ENCODE measurements at places on chromosomes 6 and 20.

DNA sequence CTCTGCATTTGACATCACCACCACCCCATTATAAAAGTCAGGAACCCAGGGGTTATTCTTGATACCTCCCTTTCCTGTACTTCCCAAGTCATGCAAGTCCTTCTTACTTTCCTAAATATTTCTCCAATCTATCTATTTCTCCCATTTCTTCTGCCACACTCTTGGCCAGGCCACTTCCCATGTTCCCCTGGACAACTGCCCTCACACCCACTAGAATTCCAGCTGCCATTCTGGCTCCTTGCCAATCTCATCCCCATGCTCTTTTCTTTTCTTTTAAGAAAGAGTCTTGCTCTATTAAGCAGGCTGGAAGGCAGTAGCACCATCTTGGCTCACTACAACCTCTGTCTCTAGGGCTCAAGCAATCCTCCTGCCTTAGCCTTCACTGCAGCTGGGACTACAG, 15.2 kb downstream of the DEFB132 start:
- no peak for DNase-seq

GRCh38 chr20:2093883-2094282, 7.7 kb upstream of the STK35 start:
- no peak for DNase-seq

GRCh38 chr20:9112541-9113515, 43.9 kb downstream of the PLCB4 start:
- no peak for DNase-seq

GRCh38 chr6:16240589-16241320, 2.4 kb downstream of the GMPR start:
- no peak for DNase-seq

DNA sequence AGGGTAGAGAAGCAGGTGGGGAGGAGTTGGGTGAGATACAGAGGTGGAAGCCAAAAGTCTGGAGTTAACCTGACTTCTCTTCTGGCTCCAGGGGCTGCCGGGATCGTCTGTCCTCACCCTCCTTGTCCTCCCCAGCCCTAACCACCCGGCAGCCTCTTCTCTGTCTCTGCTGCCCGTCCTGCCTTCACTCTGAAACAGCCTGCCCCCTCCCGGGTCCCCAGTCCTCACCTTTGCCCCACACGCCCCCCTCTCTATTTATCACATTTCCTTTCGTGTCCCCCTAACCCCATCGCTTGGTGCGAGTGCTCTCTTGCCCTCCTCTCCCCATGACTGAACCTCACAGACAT, 5.7 kb downstream of the RING1 start:
- no peak for DNase-seq

DNA sequence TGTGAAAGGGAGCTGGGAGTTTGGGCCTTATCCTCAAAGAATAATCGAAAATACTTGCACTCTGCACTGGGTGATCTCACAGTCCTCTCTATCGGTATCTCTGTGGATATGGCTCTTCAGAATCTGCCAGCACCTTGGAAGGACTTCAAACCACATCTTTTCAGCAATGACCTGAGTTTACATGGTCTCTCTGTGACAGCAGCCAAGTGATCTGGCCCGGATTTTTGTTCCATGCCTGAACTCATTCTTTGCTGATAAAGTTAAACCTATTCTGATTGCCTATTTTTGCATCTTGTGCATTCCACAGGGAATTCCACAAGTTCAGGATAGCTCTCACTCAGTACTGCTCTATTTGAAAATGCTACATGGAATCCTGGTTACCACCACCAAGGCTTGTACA, 98.9 kb downstream of the HDGFL1 start:
- DNase-seq, result no peak

DNA sequence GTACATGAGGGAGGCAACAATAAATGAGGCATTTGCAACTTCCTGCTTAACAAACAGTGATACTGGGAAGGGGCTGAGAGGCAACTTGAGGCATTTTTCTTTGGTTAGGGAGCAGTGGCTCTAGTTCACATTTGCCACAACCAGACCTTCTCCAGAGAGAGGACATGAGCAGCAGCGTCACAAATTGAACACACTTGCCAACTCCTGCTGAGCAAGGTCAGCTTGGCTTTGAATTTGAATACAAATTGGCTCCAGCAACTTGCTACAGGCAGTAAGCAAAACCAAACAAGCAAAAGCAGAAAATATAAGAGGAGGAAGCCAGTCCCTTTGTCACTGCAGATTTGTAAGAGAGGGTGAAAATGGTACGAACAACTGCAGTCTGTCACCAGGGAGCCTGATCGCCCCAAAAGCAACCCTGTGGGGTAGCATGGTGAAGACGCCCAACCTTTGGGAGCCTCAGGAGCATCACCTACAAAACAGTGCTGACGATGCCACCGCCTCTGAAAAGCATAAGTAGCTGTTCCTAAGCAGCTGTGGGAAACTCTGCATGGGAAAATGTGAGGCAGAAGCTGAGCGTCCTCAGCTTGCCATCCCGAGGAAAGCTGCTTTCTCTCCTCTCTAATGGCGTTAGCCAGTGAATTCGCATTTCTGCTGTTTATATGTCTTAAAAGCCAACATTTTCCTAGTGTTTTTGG, 378.7 kb downstream of the RNGTT start:
- no peak for DNase-seq

- DNase-seq, result no peak
Measured at GRCh38 chr6:149501768-149502167, 17.0 kb upstream of the ZC3H12D start.

DNA sequence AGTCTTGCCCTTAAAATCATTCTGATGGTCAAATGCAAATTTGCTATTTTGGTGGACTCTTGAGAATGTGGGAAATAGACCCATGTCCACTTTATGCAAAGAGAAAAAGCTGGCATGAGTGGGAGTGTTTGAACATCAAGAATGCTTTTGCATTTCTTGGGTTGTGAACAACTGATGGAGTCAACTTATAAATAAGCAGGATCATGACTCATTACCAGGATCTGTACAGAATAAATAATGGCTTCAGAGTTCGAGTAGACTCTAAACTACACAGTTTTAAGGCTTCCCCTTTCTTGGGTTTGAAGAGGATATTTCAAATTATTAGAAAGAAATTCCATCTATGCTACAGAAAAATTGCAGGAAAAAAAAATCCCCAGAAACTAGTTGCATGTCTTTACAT, 195.5 kb downstream of the EYA4 start:
- DNase-seq, result no peak

GRCh38 chr6:156776840-156777576, at the start of gene ARID1B:
ARID1B (plus strand) TSS chr6:156777378; CDS start chr6:156777681, 303 bp downstream.
- DNase-seq, result peak; percentile 93

GRCh38 chr20:49540232-49540620, 27.7 kb downstream of the PTGIS start:
- no peak for DNase-seq

DNA sequence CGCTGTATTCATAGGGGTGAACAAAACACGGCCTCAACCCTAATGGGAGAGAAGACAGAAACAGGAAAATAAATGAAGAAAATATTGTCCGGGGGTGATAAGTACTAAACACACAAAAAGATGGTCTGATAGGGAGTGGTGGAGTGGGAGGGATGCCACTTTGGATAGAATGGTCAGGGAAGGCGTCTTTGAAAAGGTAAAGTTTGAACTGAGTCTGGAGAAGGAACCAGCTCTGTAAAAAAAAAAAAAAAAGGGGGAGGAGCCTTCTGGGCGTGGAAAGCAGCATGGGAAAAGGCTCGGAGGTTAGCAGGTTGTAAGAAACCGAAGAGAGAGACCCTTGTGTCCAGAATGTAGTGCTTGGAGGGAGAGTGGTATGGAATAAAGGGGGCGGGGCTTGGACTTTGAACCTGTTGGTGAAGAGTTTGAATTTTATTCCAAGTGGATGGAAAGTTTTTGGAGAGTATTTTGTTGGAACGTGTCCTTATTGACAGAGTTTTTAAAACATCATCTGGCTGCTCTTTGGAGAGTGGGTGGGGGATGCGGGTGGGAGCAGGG, 1.8 kb downstream of the CHMP4B start:
- no peak for DNase-seq

GRCh38 chr20:42531508-42531961, 658.2 kb downstream of the PTPRT start:
- DNase-seq, result no peak

GRCh38 chr6:136720045-136720770, 72.1 kb downstream of the MAP3K5 start:
- DNase-seq, result no peak

DNA sequence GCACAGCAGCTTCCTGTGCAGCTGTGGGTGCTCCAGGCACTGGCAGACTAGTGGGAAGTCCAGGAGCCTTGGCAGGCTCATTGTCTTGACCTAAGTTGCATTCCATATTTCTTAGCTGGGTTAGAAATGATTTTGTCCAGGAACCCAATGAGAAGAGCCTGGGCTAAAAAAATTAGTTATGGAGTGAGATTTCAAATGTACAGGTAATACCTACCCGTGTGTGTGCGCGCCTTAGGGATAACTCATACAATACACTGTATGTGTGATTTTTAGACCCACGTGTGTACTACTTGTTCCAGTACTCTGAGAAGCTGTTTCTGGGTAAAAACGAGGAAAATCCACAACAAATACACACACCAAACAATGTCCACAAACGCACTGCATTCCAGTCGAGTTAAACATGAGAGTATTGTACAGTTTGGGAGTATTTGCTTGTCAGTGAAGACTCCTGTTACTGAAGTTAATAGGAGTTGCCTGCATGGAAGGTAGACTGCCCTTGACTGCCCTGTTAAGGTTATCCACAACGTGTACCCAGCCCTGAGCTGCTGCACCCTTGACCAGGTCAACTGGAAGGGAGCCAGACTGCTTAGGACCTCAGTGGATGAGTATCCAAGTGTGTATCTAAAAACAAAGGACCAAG, 1.4 kb downstream of the PAQR8 start:
- no peak for DNase-seq

- no peak for DNase-seq
Measured at GRCh38 chr6:56851074-56851473, 103.8 kb upstream of the BEND6 start.

DNA sequence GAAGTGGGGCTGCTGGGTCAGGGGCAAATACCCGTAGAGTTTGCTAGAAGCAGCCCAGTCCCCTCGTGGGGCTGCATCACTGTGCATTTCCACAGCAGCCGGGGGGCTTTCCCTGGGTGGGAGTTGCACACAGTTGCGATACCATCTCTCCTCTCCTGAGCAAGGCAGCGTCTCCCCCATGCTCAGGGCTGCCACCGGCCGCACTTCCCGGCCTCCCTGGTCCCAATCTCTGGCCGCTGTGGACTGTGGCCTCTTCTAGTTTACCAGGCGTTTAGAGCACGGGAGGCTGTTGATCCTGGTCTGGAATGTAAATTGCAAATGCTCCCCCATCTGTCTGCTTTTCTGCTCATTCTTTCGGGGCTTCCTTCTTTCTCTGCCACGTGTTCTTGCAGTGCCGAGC, 31.1 kb downstream of the OSBPL2 start:
- DNase-seq, result no peak

DNA sequence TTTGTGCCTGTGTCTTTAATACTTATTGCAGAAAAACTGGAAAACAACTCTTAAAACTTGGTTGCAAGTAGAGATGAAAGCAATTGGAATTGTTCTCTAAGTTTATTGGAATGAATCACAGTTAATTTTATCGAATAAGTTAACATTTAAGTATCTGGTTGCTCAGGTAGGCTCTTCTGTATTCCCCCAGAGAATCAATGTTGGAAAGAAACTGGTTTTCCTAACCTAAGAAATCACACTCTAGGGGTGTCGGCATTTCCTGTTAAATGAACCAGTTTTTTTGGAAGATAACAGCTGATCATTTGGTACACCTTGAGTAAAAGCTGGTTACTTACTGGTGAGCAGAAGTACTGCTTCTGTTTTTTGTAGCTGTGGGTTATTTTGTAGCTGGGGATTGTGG, 5.2 kb downstream of the TFAP2C start:
- no peak for DNase-seq

DNA sequence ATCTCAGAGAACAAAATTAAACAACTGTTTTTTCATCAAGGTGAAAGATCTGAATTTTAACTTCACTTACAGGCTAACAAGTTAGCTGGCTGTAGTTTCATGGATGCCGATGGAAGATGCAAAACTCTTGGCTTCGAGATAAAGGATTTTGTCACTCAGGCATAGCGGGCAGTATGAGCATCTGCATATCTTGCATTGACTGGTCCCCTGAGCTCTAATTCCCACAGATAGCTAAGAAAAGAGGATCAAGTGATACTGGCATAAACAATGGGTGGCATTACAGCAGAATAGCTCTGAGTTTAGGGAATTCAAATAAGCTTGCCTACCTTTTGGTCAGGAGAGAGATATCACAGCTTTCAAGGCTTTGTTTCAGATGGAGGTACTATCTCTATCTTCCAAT, 1.8 kb upstream of the CLVS2 start:
- DNase-seq, result no peak

DNA sequence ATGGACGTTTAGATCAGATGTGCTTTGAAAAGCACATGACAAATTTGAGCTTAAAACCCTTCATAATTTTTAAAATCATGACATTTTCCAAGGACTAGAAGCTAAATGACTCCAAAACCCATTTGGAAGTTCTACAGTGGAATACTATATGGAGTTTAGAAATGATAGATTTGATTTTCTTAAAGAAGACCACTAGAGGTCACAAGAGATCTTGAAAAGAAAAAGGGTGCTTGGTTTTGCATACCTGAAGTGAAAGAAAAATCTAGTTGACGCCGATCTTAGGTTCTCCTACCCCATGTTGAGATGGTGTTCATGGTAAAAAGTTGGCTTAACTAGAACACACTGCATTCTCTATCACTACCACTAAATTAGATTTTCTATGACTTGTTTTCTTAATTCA, 31.5 kb downstream of the CFAP61 start:
- no peak for DNase-seq

DNA sequence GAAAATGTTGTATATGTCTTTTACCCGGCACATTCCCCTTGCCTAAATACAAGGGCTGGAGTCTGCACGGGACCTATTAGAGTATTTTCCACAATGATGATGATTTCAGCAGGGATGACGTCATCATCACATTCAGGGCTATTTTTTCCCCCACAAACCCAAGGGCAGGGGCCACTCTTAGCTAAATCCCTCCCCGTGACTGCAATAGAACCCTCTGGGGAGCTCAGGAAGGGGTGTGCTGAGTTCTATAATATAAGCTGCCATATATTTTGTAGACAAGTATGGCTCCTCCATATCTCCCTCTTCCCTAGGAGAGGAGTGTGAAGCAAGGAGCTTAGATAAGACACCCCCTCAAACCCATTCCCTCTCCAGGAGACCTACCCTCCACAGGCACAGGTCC, 11.3 kb upstream of the MAPRE1 start:
- DNase-seq, result no peak

DNA sequence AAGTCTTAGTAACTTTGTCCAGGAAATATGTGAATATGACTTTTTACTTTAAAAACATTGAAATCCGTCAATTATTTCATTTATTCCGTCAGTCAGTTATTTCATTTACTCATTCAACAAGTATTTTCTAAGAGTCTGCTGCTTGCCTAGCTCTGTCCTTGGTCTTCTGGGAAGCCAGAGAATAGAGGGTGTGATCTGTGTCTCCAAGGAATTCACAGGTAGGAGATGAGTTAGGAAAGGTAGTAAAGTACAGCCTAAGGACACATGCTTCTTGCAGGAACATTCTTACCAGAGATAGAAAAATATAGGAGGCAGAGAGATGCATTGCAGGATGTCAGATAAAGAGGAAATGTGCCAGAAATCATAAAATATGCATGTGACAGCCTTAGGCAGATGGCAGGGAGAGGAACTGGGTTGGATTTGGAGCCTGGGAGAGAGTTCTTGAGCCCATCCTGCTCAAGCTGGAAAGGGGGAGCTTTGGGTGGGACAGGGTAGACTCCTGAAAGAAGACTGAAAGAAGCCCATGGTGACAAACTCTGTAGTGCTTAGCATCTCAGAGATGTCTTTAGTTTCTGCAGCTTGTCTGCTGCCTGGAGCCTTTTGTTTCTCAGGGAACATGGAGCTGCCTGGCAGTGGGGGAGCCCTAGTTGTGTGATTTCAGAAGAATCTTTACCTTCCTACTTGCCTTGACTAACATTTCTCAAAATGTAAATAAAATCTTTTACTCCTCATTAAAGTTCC, 3.5 kb downstream of the SH3BGRL2 start:
- no peak for DNase-seq
